Activated CD4-positive, alpha-beta T cell treated with anti-CD3 and anti-CD28 coated beads for 4 hours (primary cell): ENCODE measurements at places on chromosomes 13 and 19.

DNA sequence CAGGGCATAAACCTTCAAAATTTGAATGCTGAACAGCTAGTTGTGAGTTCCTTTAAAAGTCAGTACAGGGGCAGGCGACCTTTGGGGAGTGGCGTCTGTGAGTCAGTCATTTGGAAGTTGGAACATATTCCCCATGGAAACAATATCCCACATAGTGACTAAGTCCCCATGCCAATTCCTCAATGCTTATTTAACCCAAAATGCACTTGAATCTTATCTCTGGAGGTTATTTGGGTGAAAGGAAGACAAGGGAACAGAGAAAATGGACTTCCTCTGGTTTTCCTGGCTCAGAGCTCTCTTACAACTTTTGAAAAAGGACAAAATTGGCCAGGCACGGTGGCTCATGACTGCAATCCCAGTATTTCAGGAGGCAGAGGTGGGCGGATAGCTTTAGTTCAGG lies 479.2 kb upstream of the NBEA start:
- no peak for DNase-seq

GRCh38 chr13:24338721-24339120 lies 29.3 kb downstream of the C1QTNF9 start:
- no peak for DNase-seq

GRCh38 chr13:59532405-59532804 lies 631.3 kb downstream of the DIAPH3 start:
- no peak for DNase-seq

GRCh38 chr19:9996541-9996940 lies 13.8 kb downstream of the COL5A3 start:
- DNase-seq, result no peak

DNA sequence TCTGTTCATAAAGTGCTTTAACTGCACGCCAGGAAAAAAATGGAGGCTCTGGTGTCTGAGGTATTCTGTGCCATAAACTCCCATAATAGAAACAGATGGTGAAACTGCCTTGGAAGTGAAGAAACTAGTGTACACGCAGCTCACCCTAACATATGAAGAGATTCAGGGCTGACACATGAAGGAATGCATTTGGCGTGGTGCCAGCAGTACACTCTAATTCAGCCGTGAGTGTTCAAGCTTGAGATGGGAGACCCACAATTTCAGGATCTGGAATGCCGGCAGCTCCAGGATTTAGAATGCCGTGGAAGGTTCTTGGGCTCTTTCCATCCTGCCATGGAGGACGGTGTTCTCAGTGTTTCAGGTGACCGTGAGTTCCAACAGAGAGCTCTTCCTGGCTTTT lies 478.4 kb downstream of the TSHZ3 start:
- no peak for DNase-seq

DNA sequence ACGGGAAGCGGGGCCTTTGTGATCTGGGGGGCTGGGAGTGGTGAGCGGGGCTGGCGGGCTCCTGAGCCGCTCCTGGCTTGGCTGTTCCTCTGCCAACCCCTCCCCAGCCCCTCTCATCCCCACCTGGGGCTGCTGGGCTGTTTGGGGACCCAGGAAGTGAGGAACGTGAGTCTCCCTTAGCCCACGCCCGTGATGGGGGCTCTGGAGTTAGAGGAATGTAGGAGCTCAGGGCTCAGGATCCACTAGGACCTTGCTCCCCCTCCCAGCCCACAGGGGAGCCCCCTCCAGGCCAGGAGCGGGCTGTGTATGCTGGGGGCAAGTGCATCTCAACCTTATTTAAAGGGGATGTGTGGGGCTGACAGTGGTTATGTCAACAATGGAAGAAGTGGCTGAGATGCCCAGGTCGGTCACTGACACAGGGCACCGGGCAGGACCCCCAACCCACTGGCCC lies 134.1 kb downstream of the URI1 start:
- no peak for DNase-seq

DNA sequence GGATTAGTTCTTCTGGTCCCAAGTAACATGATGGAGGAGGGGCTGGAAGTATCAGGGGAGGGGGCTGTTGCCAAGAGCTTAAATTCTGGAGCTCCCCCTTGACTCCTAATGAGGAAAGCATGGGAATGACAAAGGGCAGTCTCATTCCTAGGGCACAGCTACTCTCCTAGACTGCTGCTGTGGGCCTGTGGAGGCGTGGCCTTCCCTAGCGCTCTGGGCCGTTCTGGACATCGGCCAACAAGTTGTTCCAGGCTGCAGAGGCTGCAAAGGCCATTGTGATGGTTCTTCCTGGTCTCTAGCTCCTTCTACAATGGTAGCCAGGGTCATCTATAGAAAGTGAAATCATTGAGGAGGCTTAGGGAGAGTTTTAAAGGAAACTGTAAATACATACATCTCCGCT lies 916.6 kb downstream of the DIAPH3 start:
- no peak for DNase-seq

DNA sequence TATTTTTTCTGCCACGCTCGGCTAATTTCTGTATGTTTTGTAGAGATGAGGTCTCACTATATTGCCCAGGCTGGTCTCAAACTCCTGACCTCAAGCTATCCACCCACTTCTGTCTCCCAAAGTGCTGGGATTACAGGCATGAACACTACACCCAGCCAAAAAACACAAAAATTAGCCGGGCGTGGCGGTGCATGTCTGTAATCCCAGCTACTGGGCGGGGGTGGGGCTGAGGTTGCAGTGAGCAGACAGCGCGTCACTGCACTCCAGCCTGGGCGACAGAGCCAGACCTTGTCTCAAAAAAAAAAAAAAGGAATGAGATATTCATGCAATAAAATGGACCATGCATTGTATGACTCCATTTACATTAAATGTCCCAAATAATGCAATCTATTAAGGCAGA lies 32.2 kb downstream of the VASP start:
- no peak for DNase-seq

- no peak for DNase-seq
These were observed 109.7 kb downstream of the LRCH1 start for GRCh38 chr13:46662690-46663089.

GRCh38 chr19:49981603-49982593 lies 20.9 kb upstream of the SIGLEC11 start:
- DNase-seq, result no peak

DNA sequence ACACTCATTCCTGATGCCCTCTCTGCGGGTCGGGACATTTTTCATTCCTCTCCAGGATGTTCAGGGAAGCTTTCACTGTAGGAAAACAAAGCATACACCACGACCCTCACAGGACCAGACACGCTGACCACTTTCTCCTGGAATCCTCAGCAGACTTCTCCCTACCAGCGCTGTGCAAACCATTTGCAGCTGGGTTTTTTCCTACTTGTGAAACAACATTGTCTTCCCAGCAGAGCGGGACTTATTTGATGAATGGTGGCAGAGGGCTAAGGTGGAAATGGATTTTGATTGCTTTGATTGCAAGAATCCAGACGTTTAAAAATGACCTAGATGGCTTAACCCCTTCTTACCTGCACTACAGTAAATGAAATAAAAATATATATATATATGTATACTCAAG lies 265.9 kb downstream of the TBC1D4 start:
- no peak for DNase-seq

DNA sequence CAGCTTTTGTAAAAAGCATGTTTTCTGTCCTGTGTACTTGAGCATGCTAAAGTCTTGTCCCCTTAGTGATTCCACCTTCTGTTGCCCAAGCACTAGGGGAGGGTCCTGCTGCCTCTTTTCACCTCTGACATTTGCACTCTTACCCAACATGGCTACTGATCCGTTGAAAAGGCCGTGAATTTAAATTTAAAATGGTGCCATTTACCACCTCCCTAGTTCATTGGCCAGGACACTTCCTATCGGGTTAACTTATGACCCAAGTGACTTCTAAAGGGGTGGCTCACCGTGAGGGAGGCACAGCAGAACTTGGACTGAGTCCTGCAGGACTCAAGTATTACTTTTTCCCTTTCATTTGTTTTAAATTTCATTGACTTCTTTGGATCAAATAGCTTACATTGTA lies 33.3 kb upstream of the CEACAM21 start:
- no peak for DNase-seq

GRCh38 chr13:51549050-51549449 lies 35.2 kb upstream of the WDFY2 start:
- no peak for DNase-seq

- DNase-seq, result peak; percentile 83
These were observed at the start of gene SHFL for GRCh38 chr19:10085641-10086590. TSS of gene SHFL (plus strand) at chr19:10086317. CDS start at chr19:10086428, 111 bp downstream.

DNA sequence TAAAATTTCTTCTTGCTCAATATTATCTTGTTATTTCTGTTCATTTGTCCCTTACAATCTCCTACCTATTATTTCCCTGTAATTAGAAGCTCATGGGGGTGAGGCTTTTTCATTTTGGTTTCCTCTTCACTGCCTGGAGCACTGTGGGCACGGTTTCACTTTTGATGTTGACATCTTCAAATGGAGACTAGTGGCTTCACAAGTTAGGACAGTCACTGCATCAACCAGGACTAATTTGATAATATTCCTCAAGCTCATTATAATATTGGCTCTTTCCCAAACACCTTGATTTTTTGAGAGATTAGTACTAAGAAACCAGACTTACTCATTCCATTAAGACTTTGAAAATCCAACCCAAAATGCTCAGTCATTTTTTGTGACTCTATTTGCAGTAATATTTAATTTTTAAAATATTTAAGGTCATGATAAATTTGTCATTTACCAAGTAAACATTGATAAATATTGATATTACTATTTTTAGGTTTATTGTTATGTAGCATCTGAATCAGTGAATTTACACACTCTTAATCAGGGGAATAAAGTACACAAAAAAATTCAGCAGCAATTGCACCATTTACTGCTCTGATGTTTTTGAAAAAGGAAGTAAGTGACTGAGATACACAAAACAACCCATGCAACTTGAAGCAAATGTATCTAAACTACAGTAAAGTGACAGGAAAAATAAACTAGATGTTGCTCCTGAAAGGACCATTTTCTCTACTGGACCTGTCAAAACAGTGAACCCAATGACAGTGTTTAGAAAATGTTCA lies 28.8 kb upstream of the RCBTB2 start:
- DNase-seq, result no peak

DNA sequence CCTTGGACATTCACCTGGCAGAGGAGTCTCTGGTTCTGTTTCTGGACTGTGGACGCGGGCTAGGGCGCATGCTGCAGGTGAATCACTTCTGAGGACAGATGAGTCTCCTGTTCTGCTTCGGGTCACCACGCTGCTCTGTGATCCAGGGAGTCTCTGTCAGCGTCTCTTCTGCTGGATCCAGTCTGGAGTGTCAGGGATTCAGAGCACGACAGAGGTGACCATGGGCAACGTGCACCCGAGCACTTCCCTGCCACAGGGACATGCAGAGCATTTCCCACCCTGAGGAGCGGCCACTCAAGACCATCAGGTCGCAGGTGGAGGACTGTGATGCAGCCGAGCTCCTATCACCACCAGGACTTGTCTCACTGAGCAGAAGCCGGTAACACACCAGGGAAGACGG lies 24.4 kb upstream of the LILRA2 start:
- no peak for DNase-seq

DNA sequence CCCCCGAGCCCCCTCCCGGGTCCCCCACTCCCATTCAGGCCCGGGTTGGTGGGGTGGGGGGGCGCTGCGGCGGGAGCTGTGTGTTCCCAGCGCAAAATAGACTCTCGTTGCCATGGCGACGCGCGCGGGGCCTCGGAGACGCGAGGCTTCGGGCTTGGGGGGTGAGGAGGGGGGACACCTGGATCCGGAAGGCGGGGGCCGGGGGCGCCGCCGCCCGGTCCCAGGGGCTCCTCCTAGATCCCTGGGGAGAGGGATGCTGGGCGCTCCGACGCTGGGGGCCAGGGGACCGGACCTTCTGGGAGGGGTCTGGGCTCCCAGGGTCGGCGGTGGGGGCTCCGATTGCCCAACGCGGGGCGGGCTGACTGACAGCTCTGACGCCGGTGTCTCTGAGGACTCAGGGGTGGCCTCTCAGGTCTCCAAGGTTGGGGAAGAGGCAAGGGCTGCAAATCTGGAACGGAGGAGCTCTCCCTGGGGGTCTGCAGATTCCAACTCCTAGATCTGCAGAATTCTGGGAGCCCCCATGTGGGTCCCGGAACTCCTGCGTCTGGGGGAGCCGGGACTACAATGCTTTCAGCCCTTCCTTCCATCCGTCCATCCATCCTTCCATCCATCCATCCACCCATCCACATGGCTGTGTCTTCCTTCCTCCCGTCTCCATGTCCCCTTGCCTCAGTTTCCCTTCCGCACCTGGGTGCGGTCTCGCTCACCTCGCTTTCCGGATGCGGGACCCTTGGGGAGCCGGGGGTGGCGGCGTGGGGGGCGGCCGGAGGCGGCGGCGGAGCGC lies 9.1 kb upstream of the SHISA7 start:
- no peak for DNase-seq

DNA sequence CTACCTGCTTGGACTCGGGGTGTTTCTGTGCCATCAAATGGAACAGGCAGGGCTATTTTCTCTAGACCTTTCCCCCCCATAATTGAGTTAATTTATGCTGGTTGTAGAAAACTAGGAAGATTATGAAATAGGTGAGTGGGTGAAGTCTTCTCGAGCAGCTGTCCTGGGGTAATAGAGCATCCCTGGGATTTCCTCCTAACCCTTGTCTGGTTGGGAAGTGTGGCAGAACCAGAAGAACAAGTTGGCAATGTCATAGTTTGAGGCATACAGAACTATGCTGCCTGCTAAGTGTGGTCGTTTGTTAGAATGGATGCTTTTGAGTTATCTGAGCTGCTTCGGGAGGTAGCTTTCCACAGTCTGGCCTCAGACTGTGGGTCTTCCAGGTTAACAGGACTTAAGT lies 3.7 kb downstream of the GATAD2A start:
- DNase-seq, result no peak

GRCh38 chr19:3658004-3658869 lies 31.6 kb upstream of the CACTIN start:
- DNase-seq, result no peak

- DNase-seq, result no peak
These were observed 50.3 kb upstream of the ANKRD10 start for GRCh38 chr13:110965038-110965754.

GRCh38 chr13:36806102-36806501 lies 12.9 kb upstream of the RFXAP start:
- no peak for DNase-seq

DNA sequence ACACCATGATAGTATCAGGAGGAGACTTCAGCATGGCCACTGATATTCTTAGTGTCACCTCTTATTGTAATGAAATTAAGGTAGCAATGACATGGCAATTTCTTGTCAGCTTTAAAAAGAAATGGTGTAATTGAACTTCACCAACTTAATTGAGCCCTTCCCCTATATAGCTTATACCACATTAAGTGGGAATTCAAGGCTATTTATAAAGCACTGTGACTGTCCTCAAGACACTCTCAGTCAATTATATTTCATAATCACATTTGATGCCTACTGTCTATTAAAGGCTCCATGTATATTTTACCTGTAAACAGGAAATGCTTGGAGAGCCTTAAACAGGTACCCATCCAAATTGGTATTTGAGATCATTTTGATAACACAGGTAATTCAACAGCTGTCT lies 28.3 kb downstream of the KLF12 start:
- no peak for DNase-seq

- DNase-seq, result no peak
These were observed 369.4 kb downstream of the OLFM4 start for GRCh38 chr13:53398051-53398450.

- DNase-seq, result no peak
These were observed 202.6 kb upstream of the UFM1 start for GRCh38 chr13:38147050-38147449.
